GM23338 (cell line): ENCODE measurements at places on chromosomes 1 and 21. TPM values are rescaled to one million over a fixed set of nuclear protein-coding genes. Genes with fewer than 3 reads are reported as not detected.

The ZNF326 gene
- 31.1 and 35.1 TPM in 2 replicates for polyA plus RNA-seq

The CACNA1S gene
- not detected in 2 replicates for polyA plus RNA-seq

The RIMS3 gene
- polyA plus RNA-seq: 6.9 and 8.7 TPM in 2 replicates

The ANKRD45 gene
- 1.0 and 2.3 TPM in 2 replicates for polyA plus RNA-seq

The GALNT2 gene
- 17.8 and 19.2 TPM in 2 replicates for polyA plus RNA-seq

The ARHGAP30 gene
- polyA plus RNA-seq: 0.45 and 1.0 TPM in 2 replicates

The RSPH1 gene
- polyA plus RNA-seq: 0.23 and 1.4 TPM in 2 replicates

The AGO4 gene
- 1.7 and 1.8 TPM in 2 replicates for polyA plus RNA-seq

The APOBEC4 gene
- 0.10 TPM in 1 of 2 replicates, not detected in the other for polyA plus RNA-seq
